Cerebellar nuclear complex (tissue), 1 donor: ENCODE measurements at places on chromosomes 7 and 10.

GRCh38 chr7:46784732-46785131 lies 797.2 kb downstream of the TNS3 start:
- DNase-seq: no peak

DNA sequence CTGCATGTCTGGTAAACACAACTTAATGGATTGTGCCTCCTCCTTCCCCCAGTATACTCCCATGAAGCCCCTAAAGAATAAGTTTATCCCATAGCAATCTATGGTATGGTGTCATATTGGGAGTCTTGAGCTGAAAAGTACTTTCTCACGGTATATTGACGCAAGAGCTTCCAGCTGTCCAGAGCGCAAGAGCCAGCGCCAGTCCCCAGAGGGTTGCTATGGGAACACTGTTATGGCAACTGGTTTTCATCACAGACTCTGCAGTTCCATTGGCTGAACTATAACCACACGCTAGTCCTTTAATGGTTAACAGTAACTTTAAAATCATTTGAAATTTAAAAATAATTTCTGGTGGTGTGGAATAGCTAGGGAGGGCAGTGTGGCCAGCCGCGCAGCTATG lies 46.9 kb downstream of the PRPF18 start:
- no peak for DNase-seq

GRCh38 chr7:101218236-101219125 lies 516 bp downstream of the ZNHIT1 start:
- DNase-seq: no peak

- no peak for DNase-seq
Measured at GRCh38 chr7:46011501-46011900, 90.4 kb upstream of the IGFBP3 start.

DNA sequence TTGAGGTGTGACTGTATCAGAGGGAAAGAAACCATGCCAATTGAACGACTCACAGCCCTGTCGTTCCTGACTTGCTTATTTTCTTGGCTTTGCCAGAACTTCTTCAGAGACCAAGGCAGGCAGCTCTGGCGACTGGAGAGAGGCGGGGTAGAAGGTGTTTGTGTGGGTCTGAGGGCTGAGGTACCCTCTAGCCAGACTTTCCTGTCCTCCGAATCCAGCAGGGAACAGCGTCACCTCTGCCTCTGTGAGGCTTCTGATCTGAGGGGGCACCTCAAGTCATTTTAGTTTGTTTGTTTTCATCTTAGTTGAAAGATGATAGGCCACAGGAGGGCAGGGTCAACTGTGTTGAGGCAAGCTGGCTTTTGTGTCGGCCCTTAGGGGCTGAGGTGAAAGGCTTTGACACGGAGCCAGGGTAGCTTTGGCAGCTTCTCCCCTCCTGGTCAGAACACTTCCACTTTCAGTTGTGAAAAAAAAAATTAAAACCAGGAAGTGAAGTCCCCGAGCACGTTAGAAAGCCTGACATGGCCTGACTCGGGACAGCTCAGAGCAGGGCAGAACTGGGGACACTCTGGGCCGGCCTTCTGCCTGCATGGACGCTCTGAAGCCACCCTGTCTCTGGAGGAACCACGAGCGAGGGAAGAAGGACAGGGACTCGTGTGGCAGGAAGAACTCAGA lies 1.9 kb downstream of the ACSL5 start:
- no peak for DNase-seq

DNA sequence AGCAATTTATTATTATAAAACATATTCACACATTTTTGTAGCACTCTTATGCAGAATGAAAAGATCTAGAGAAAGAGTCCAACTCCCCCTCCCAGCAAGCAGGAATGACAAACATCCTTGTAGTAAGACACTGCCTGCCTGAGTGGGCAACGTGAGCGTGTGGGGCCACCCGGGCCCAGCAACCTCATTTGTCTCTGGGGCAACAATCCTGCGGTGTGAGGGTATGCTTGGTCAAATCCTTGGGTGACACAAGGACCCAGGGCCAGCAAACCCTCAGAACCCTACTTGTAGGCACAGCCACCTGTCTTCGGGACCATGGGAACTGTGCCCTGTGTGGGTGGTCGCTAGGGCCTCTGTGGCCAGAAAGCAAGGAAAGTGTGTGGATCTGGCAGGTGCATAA lies 10.7 kb downstream of the RHEB start:
- no peak for DNase-seq

- no peak for DNase-seq
Measured at GRCh38 chr7:19249281-19249680, 104.1 kb upstream of the FERD3L start.

DNA sequence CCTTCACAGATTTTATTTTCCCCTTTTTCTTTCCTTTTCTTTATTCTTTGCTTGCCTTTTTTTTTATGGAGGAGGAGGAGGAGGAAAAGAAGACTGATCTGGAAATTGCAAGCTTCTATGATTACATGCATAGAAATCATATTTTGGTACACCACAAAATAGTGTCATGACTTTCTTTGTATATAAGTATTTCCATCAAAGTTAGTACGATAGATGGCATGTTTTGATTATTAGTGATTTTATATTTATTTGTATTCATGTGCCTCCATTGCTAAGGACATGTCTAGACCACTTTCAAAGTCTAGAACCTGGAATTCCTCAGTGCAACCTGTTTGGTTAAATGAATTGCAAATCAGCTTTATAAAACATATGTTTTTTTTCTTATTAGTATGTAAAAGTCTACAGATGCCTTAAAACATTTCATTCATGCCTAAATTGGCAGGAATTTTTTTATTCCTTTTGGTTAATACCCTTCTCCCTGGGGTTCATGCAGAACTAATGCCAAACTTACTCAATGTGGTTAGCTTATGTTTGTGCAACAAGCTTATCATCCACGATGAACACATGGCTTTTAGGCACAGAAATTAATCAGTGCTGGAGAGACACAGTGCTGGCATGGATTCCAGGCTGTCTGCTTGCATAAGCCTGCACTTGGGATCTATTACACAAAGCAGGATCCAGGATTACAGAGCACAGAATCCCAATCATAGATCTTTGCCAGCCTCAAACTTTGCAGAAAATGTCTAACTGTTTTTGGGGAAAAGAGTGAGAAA lies 213.1 kb downstream of the CHRM2 start:
- DNase-seq: no peak

GRCh38 chr10:78514459-78514858 lies 480.8 kb downstream of the RPS24 start:
- no peak for DNase-seq

DNA sequence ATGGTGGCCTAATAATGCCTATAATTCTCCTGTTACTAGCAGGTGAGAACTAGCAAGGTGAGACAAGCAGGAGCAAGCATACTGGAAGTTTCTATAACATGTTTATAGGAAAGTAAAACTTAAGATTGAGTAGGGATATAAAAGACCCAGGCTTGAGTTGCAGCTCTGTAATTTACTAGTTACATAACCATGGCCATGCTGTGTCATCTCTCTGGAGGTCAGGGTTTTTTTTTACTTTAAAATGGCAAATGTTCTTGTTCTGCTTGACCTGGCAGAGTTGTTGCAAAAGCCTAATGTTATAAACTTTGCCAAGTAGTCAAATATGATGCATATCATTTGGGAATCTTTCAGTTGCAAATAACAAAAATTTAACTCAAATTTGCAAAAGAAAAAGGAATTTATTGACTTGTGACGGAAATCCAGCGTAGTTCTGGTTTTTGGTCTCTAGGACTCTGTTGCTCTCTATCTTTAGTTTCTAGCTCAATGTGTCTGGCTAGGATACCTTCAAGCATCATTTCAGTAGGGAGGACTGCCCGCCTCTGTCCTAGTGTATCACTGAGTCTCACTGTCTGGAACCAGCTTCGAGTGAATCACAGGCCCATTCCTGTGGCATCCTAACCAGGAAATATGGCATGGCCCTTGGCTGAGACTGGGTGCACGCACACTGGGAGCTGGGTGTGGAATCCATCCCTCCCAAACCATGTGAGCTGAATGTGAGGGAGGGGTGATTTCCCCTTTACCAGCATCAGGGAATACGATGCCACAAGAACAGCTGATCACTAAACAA lies 67.9 kb downstream of the ADAM22 start:
- DNase-seq: no peak

DNA sequence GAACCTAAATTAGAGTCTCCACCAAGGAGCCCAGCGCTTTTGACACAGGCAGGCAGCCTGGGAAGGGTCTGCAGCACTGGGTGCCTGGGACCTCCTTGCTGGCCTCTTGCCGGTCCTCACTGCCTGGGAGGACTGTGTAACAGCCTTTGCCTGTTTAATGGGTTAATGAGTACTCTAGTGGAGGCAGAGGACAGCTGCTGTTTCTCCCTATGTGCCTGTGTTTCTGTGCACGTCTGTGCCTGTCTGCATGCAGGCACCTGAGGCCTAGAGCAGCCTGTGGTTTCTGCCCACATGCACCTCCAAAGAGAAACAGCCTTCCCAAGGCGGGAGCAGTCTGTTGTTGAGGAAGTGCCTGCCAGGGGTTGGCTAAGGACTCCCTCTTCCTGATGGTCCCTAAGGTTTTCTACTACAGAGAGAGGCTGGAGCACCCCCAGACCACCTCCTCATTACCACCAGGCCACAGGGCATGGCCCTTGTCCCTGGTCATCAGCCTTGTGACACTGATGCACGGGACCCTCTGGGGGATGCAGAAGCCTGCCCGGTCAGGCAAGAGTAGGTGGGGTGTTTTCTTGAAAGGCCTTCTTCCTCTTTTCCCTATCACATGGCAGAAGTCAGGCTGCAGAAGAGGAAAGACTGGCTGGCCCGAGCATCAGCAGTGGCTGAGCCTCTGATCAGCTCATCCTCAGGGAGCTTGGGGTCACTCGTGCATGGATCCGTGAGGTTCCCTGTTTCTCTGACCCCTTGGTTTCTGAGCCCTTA lies 14.2 kb downstream of the SLC29A3 start:
- DNase-seq: no peak

DNA sequence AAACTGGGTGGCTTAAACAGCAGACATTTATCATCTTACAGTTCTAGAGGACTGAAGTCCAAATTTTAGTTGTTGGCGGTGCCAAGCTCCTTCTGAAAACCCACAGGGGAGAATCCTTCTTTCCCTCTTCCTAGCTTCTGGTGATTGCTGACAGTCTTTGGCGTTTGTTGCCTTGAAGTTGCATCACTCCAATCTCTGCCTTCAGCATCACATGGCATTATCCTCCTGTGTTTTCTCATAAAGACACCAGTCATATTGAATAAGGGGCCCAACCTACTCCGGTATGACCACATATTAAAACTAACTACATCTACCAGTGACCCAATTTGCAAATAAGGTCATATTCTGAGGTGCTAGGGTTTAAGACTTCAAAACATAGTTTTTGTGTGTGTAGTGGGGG lies 472.1 kb upstream of the IGFBP3 start:
- no peak for DNase-seq

DNA sequence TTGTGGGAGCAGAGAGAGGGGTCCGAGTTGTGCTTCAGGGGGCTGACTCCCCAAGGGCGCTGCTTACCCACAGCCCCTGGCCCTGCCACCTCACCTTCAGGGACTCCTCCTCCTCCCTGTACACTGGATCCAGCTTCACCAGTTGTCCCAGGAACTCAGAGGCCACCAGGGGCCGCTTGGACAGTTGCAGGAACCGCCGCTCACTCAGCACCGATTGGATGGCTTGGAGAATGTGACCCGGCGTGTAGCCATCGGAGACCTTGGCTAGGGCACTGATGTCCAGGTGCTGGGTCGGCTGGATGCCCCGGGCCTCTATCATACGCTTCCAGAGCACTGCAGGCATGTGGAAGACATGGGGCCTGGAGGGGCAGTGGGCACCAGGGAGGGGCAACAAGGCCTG lies 4.5 kb upstream of the ASB10 start:
- DNase-seq: no peak

DNA sequence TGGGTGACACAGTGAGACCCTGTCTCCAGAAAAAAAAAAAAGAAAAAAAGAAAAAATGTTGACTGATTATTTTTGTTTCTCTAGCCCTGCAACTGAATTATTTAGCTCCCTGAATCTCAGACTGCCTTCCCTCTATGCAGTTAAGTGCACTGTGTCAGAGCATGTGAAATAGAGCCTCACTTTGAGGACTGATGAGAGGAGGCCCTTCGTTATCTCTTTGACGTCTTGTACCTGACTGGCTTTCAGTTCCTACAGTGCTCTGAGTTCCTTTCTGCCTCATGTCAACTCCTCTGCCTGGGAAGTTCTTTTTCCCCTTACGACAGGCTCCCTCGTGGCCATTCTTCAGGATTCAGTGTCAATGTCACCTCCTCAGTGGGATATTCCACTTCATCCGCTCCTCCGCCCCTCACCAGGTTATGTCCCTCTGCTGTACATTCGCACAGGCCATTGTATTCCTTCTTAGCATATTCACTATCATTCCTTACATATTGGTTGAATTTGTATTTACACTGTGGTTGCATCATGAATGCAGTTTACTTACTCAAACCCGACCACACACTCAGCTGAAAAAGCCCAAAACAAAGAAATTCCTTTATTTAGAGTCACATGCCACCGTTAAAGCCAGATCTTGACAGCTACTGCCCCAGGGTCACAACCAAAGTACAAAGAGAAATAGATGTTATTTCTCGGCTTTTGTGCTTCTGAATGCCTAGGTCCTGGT lies 18.1 kb upstream of the CAMK2G start:
- no peak for DNase-seq

DNA sequence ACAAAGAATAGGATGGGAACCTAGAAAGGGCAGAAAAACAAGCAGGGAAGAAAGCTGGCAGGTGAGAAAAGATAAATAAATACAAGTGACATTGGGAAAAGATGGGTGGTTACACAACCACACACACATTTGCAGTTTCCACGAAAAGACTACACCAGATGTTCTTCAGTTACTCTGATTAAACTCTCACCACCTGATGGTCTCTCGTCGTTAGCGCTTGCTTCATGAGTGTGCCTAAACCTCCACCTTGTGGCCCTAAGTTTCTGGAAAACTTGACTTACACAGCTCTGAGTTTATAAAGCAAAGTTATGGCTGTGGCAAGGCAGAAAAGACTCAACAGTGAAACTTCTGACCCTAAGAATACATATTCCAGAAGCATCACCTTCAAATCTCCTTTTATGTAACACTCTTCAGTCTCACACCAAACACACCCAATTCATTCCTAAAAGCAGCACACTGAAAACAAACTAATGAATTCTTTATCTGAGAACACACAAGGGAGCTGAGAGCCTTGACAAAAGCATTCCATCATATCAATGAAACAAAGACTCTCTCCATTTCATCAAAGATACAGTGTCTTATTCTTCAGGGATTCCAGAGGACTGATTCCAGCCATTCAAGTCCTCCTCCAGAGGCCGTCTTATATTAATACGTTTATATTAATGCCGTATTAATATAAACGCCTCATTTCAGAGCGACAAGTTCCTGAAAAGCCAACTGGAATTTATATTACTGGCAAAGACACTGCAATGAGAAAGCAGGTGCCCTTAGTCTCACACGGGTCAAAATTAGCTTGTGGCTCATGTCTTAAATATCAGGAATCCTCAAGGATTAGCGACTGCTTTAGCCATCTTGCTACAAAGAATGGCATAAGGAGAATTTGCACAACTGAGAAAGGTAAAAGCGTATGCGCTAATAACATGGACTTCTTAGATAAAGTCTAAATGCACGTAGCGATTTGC lies 77.6 kb downstream of the RNF216 start:
- no peak for DNase-seq

GRCh38 chr7:133310232-133310862 lies 57.5 kb downstream of the EXOC4 start:
- no peak for DNase-seq
